GM12864 (cell line): ENCODE measurements at places on chromosomes 16 and 17.

- DNase-seq = peak; percentile 76
Observed at GRCh38 chr17:78645421-78646295, 68.5 kb upstream of the DNAH17 start.

- no peak for DNase-seq
Observed at GRCh38 chr16:82152641-82153112, 17.3 kb downstream of the MPHOSPH6 start.

DNA sequence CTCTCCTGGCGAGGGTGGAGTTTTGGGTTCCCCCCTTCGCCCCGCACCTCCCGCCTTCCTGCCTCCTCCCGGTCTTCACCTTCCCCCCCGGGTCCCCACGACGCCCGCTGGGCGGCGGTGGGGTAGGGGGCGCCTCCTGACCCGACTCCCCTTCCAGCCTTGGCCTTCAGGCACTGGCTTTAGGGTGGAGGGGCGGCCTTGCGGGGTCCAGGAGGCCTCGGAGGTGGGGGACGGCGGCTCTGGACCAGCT is 2.4 kb downstream of the SLC16A3 start:
- no peak for DNase-seq

DNA sequence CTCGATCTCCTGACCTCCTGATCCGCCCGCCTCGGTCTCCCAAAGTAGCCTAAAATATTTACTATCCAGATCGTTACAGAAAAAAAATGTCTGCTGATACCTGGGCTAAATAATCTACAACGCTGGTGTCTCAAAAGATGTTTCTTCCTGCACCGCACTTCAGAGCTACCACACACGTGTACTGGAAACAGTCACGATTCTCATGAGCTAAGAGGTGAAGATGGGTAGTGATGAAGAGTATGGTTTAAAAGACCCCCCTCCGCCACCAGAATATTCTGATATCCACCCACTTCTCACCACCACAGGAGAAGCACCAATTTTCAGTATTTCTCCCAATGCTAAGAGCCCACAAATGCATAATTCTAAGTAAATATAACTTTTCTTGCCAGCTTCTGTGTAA is 50.2 kb downstream of the SMG6 start:
- DNase-seq = no peak

DNA sequence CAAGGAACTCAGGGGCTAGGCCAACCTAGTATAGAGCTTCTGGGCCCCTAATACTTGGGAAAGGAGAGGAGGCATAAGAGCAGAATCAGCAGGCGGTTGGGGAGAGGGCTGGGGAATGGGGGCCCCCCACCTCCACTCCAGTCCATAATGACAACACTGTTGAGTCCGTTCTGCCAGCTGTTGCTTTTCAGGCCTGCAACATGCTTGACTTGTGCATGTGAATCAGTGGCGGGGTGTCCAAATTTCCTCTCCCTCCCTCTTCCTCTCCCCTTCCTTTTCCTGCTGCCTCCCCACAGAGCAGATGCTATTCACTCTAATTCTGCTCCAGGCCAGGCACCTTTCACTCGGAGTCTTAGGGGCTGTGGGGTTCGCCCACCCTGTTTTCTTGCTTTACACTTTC is 31.7 kb downstream of the SGSM2 start:
- no peak for DNase-seq

- DNase-seq = no peak
Observed at GRCh38 chr16:35525979-35526590, 2066.7 kb downstream of the TP53TG3F start.

- no peak for DNase-seq
Observed at GRCh38 chr17:64777415-64778239, 115.5 kb upstream of the SMURF2 start.

- DNase-seq = no peak
Observed at GRCh38 chr17:27760069-27760885, 40.1 kb downstream of the NOS2 start.

DNA sequence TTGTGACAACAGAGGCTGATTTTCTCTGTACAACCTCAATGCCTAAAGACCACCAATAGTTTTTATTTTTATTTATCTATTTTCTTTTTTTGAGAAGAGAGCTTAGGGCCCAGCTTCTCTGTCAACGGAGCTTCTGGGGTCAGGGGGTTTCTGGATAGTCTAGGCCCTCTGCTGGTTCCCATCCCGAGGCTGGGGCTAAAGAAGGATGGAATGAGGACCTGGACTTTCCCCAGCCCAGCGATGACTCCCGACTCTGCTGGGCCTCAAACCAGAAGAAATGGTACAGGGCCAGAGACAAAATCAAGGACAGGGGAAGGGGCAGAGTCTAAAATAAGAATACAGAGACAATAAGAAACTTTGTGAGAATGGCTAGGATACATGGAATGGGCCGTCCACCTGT is 5.7 kb upstream of the TSPOAP1 start:
- no peak for DNase-seq

GRCh38 chr17:39929646-39930407 is 2.3 kb downstream of the LRRC3C start:
- no peak for DNase-seq

GRCh38 chr16:20676268-20676825 is 21.1 kb downstream of the ACSM1 start:
- no peak for DNase-seq

GRCh38 chr17:50953831-50954601 is 87.9 kb upstream of the TOB1 start:
- DNase-seq = no peak

- no peak for DNase-seq
Observed at GRCh38 chr17:72151565-72152386, 31.0 kb downstream of the SOX9 start.

GRCh38 chr17:2113279-2113622 is 58.3 kb downstream of the HIC1 start:
- no peak for DNase-seq

DNA sequence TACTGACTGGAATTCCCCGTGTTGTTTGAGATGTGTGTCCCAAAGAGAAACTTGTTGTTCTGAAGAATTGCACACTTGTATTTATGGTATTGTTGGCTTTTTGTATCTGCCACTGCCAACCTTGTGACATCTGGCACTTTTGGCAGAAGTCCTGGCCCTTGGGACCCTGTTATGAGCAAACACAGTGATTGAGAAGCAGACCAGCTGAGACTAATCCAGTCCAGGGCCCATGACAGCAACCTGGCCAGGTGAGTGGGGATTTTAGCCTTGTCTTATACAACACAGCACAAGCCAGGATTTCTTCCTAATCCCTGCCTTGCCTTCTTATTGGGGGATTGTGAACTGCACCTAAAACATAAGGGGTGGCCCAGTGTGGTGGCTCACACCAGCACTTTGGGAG is 80.0 kb downstream of the NTN1 start:
- DNase-seq = no peak

GRCh38 chr17:9402590-9403199 is 172.9 kb downstream of the STX8 start:
- peak; percentile 8 for DNase-seq

- no peak for DNase-seq
Observed at GRCh38 chr16:85798283-85798776, 1.0 kb downstream of the EMC8 start.

DNA sequence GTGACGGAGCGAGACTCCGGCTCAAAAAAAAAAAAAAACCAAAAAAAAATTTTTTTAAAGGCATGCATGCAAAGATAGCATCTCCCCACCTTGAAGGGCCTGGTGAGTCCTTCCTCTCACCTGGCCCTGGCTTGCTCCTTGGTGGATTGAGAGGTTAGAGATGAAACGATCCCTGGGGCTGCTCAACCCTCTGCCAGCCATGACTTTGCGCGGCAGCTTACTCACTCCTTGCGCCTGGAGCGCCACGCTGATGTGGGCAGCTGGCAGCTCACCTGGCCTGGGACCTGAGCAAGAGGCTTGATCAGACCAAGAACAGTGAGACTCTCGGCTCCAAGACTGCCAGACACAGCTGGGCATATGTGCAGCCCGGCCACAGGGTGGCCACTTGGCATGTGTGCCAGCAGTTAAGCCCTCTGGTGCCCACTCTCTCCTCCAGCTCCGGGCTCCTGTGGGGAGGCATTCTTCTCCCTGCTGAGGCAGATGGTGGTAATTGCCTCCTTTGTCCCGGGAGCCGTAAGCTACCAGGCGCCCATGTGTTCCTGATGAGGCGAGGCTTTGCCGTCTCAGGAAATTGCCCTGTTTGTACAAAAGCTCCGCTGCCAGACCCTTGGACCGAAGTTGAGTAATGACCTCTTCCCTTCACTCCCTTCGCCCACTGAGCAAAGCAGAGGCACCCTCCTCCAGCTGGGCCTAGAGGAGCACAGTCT is 5.1 kb upstream of the EVPL start:
- no peak for DNase-seq

GRCh38 chr17:45929344-45929743 is 35.0 kb downstream of the MAPT start:
- no peak for DNase-seq

DNA sequence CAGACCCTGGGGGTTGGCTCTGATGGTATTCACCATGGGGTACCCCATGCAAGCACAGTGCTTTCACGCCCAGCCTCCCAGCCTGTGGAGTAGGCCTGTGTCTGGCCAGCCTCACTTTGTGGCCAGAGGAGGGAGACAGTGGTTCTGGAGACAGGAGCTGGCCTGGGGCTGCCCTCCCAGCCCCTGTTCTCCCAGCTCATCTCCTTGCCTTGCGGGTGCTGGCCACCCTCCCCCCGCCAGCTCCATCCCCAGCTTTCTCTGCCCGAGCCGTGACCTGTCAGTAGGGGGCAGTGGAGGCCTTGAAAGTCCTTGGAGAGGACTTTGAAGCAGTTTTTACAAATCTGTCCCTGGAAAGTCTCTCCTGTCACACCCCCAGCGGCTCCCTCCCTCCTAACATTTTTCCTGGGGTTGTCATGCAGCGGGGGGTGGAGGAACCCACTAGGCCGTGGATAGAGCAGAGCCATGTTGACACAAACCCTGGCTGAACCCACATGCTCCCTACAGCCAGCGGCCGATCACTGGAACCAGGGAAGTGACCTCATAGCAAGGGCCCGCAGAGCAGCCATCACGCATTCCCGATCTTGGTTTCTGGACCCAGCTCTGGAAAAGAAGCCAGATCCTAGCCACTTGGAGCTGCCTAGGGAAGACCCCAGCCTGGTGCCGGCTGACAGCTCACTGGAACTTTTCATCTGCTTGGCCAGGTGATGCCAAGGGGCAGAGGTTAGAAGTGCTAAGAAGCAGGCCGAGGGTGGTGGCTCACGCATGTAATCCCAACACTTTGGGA is 289.4 kb downstream of the SEC14L1 start:
- DNase-seq = no peak

GRCh38 chr16:50699326-50700159 is 6.1 kb downstream of the NOD2 start:
- no peak for DNase-seq

- DNase-seq = no peak
Observed at GRCh38 chr17:54324813-54325212, 502.1 kb downstream of the KIF2B start.

DNA sequence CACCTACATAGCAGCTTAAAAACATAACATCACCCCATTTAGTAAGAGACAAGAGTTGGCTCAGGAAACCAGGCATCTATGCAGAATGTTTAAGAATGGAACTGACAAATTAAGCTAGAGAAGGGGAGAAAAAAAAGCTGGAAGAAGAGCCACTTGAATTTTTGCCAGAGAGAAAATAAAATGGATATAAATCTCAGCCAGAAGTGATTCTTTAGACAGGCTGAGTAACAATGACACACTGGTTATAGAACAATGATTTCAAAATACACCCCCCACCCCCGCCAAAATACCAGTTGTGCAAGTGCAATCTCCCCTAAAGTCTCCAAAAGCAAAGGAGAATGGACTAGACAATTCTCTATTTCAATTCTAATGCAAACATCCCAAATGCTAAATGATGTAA is 22.4 kb downstream of the LSM12 start:
- no peak for DNase-seq

DNA sequence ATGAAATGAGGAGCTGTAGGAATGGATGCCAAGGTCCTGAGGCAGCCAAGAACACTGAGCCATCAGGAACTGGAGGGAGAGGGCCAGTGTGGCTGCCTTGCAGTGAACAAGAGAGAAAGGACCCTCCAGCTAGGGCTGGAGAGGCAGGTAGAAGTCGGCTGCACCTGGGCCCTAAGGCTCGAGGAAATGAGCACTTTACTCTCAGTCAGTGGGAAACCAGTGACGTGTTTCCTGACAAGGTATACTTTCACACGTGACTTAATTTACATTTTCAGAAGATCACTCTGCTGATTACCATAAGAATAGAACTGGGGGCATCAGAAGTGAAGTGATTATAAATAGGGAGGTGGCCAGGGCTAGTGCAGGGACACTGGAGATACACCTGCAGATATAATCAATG is 115.2 kb downstream of the C17orf67 start:
- DNase-seq = no peak

GRCh38 chr17:40110026-40110845 is 9.8 kb upstream of the NR1D1 start:
- DNase-seq = no peak

DNA sequence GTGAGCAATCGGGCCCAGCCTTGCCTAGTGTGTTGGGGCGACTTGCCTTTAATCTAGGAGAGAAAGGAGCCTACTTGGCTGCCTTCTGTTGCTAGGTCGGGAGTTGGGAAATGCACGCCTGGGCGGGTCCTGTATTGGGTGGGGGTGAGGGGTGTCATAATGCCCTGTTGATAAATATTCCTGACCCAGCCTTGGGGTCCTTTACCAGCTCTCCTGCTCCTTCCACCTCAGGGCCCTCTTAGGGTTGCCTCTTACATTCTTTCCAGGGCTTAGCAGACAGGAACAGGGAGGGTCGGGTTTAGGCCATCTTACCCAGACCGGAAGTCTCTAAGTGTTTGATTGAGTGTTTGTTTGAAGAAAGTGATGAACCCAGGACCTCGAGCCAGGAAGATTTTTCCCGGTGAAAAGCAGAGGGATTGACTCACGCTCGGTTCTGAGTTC is 112.9 kb downstream of the SEC14L1 start:
- DNase-seq = no peak

GRCh38 chr17:82022981-82023446 is at the start of gene LRRC45:
Gene LRRC45, plus strand, starts transcription at chr17:82023305. Its CDS starts 339 bp downstream, at chr17:82023644.
- peak; percentile 97 for DNase-seq

GRCh38 chr16:88725609-88726407 is 19.5 kb downstream of the CTU2 start:
- DNase-seq = no peak

GRCh38 chr17:77106874-77107358 is 33.9 kb upstream of the SEC14L1 start:
- DNase-seq = no peak

GRCh38 chr16:46896314-46896968 is 12.3 kb downstream of the GPT2 start:
- no peak for DNase-seq

GRCh38 chr16:6104428-6104827 is 1006.8 kb upstream of the EEF2KMT start:
- DNase-seq = no peak

DNA sequence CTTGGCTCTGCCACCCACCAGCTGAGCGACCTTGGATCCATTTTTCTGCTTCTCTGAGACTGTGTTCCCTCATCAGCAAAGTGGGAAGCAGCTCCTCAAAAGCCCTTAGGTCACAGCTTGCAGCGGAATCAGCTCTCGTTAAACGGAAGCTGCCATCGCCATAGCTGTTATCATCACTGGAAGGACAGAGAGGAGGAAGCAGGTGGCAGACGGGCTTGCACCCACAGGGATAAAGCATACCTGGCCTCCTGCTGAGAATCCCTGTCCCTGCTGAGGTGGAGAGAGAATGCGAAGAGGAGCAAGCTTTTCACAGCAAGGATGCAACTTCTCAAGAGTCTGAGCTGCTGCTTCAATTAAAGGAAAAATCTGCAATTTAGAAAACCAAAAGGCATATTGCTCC is 106.6 kb downstream of the CLEC16A start:
- no peak for DNase-seq
